ENCODE measurements at places on chromosomes 2 and 18.
A peak's percentile ranks its signal among the peaks of the same experiment; 100 is the strongest.

GRCh38 chr2:72579591-72580180 is 246.1 kb downstream of the EXOC6B start:
- DNase-seq = peak; percentile 77

GRCh38 chr2:217831306-217831705 is 171.5 kb downstream of the TNS1 start:
- no peak for DNase-seq

GRCh38 chr2:45781464-45781811 is 130.0 kb downstream of the PRKCE start:
- no peak for DNase-seq

DNA sequence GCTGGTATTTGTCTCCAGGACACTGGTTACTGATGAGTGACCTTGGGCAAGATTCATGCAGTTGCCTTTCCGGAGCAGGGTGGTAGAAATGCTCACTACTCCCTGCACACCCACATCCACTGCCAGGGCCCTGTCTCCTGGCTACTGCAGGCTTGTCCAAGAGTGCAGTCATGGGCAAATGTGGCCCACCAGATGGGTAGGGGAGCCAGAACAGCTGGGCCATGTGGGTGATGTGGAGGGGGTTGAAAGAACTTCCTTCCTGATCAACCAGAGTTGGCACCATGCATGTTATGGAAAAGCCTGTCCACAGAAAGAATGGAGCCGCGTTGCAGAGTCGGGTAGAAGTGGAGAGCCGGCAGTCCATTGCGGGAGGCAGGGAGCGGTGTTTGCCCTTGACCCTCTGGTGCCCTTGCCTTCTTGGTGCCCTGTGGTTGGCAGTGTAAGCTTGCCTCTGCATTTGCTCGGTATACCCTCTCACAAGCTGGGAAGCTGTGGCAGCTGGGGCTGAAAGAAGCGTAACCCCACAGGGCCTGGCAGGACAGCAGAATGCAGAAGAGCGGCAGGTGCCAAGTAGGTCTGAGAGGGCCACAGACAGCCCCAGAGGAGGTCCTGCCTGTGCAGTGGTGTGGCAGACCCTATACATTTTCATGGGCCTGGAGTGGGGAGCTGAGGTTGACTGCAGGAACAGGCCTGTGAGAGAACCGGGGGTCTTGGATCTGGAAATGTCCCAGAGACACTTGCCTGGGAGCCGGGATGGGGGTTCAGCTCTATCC is 253.2 kb downstream of the TFCP2L1 start:
- no peak for DNase-seq
